ENCODE measurements at places on chromosomes 2 and 18.

GRCh38 chr2:48380989-48381625 is 148.8 kb upstream of the STON1 start:
- no peak for DNase-seq

- no peak for DNase-seq
Measured at GRCh38 chr2:142716463-142717242, 160.8 kb upstream of the KYNU start.

GRCh38 chr2:240159251-240159839 is 18.9 kb upstream of the OTOS start:
- no peak for DNase-seq

DNA sequence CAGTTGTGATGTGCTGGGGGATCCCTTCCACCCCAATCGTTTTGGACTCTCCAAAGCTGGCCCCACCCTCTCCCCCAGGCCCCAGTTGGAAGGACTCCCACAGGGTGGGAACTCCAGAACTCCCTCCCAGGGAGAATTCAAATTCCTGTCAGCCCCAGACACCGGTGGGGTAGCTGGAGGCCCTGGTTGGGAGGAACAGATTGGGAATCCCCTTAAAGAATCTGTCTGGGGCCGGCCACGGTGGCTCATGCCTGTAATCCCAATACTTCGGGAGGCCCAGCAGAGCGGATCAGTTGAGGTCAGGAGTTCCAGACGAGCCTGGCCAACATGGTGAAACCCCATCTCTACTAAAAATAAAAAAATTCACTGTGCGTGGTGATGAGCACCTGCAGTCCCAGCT is 155.5 kb downstream of the ANKRD36C start:
- DNase-seq, result no peak

DNA sequence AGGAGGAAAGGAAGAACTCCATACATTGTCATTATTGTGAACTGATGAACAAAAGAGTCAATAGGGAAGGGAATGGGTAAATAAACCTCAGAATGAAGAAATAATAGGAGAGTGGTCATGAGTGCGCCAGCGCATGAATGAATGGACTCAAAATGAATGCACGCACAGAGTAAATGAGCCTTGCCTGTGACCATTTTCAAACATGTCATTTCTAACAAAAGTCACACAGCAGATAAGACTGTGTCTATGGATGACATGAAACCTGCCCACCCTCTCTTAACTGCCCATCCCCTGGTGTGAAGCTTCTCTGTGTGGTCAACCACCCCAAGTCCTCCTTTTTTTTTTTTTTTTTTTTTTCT is 121.1 kb upstream of the TEX51 start:
- DNase-seq, result no peak

- no peak for DNase-seq
Measured at GRCh38 chr2:85156619-85157018, 23.4 kb downstream of the TCF7L1 start.

DNA sequence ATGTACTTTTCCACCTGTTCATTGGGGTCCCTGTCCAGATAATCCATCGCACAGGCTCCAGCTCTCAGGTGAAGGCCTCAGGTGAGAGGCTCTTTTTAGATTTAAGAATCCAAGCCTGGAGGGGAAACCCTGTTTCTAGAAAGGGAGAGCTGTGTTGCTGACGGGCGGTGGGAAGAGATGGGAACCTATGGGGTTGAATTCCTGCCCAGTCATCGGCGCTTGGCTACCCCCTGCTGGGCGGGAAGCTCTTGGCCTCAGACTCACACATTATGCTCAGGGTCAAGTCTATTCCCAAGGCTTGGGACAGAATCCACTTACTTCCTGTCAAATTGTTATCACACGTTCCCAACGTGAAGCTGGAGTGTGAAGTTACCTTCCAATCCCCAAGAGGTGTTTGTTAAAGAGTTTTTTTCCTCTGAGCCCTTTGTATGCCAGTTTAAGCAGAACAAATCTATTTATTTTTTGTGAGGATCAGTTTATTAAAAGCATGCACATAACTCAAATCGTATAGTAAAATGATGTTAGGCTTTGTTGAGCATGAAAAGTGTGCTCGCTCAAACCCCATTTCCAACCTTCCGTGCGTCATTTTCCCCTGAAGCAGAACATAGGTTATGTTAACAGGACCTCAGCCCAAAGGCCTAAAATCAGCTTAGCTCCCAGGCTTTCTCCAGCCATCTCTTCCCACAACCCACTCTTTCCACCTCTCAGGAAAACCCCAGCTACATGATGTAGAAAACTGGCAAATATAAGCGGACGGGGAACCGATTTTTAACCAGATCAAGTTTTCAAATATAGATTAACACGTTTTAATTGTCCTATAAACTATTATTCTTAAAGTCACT is 181.7 kb upstream of the ETAA1 start:
- DNase-seq, result no peak

- no peak for DNase-seq
Measured at GRCh38 chr2:38260469-38260868, 116.6 kb downstream of the ATL2 start.

- DNase-seq, result no peak
Measured at GRCh38 chr2:7233126-7233525, 315.9 kb downstream of the RNF144A start.

DNA sequence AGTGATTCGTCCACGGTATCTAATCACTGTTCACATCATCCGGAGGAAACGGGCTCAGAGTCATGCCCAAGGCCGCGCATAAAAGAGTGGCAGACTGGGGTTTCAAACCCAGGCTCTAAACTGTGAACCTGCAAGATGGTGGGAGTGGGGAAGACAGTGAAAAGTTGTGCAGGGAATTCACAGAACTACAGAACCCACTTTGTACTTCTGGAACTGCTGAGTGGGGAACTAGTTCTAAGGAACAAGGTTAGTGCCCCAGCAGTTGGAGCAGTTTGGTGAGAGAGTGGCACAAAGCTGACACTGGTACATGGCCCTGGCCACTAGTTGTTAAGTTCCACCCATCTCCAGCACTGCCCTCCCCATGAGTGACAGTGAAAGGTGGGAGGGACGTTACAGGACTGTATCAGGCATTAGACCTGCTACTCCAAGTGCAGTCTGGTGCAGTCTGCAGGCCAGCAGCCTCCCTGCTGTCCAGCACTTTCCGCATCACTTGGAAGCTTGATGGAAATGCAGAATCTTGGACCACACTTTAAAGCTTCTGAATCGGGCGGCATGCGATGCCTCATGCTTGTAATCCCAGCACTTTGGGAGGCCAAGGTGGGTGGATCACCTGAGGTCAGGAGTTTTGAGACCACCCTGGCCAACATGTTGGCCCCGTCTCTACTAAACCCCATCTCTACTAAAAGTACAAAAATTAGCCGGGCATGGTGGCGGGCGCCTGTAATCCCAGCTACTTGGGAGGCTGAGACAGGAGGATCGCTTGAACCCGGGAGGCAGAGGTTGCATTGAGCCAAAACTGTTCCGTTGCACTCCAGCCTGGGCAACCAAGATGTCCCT is 47.3 kb downstream of the C2orf42 start:
- peak; percentile 40 for DNase-seq

- DNase-seq, result no peak
Measured at GRCh38 chr2:206940546-206940945, 1.2 kb downstream of the CPO start.
